ENCODE measurements at places on chromosomes 5 and 9.

GRCh38 chr5:138569782-138570181 lies 5.4 kb downstream of the HSPA9 start:
- DNase-seq: no peak

- no peak for DNase-seq
Measured at GRCh38 chr9:89527084-89527483, 29.2 kb upstream of the SEMA4D start.

DNA sequence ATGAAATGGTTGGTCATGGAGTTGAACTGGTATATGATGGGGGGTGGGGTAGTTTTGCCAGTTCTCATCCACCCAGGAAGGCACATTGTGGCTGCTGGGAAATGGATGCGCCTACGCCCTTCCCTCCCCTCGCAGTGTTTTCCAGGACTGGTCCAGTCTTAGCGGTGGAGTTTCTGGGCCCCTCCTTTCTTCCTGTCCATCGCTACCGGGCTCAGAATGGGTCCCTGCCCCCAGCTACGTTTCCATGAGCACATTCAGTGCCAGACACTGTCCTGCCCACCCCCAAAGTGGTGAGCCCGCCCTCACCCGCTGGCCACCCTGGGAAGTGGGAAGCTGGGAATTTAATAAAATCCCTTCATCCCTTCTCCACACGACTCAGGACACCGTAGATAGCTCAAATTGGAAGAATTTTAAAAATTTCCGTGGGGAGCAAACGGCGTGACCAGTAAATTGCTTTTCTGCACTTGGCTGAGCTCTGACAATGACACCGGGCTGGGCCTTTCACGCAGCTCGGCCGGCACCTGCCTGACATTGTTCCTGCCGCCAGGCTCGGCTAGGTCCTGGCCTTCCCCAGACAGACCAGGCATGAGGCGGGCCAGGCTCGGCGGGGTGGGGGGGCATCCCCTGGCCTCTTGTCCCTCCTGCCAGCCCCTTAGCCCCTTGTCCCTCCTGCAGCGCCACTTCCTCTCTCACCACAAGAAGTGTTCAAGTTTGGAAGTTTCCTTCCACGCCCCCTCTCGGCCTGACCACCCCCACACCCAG lies 3.6 kb downstream of the FGF18 start:
- DNase-seq: no peak

DNA sequence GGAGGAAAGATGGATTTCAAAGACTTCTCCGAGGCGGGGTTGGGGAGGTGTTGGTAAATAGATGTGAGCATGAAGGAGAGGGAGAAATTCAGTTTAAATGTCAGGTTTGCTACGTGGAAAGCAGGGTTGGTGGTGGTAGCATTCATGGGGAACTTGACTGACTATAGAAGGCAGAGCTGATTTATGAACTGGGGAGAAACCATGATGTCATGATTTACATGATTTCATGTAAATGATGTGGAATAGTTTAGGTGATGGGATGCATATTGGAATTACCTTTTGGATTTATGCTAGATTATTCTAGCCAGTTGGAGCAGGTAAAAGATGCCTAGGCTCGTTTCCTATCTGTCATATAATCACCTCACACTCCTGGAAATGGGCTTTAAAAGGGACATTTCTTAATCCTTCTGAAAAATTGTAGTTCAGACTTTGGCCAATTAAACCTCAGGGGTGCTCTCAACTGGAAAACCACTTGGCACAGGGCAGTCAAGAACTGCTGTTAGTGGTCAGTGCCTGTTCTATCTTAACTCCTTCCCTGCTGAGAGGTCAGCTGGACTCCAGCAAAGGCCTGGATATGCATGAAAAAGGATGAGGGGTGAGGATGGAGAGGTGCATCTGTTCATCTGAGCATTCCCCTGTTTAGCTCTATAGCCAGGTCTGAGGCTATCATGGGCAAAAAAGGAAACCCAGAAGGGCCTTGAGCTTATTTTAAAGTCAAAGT lies 50.1 kb upstream of the BASP1 start:
- no peak for DNase-seq

- DNase-seq: peak; percentile 57
Measured at GRCh38 chr5:150589862-150590601, 50.4 kb upstream of the SYNPO start.

GRCh38 chr9:22054529-22054928 lies 45.4 kb upstream of the CDKN2B start:
- no peak for DNase-seq

DNA sequence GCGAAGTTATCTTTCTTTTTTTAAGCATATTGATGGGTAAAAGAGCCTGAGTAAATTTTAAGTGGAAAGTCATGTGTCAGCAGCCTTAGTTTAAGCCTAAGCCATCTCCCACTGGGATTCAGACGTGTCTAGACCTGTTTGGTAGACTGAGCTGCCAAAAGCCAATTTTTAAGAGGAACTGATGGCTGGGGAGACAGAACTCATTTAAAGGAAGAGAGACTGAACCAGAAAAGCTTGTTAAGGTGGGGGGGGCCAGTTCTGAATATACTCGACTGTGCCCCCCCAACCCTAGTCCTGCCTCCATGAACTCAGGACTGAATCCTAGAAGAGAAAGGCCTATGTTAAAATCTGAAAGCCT lies 58.3 kb upstream of the PLPP1 start:
- DNase-seq: peak; percentile 93

- no peak for DNase-seq
Measured at GRCh38 chr5:124643336-124643735, 103.1 kb downstream of the ZNF608 start.

DNA sequence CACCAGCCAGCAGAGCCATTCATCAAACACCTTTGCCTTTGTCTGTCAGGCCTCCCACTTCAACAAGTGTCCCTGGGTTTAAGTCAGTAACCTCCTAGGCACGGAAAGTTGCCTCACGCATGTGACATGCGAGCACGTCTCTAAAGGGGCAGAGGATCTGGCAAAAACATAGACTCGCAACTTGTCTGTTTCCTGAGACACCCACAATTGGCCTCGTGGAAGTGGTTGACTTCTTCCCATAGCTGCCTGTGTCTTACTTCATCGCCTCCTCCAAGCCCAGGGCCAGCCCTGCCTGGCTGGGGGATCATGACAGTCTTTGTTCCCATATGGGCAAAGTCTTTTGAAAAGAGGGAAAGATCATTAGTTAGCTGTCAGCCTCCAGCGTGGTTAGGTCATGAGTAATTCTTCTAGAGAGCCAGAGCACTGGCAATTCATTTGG lies 35.5 kb upstream of the GLRX start:
- peak; percentile 15 for DNase-seq

- no peak for DNase-seq
Measured at GRCh38 chr9:72817413-72817812, 135.4 kb downstream of the ALDH1A1 start.

DNA sequence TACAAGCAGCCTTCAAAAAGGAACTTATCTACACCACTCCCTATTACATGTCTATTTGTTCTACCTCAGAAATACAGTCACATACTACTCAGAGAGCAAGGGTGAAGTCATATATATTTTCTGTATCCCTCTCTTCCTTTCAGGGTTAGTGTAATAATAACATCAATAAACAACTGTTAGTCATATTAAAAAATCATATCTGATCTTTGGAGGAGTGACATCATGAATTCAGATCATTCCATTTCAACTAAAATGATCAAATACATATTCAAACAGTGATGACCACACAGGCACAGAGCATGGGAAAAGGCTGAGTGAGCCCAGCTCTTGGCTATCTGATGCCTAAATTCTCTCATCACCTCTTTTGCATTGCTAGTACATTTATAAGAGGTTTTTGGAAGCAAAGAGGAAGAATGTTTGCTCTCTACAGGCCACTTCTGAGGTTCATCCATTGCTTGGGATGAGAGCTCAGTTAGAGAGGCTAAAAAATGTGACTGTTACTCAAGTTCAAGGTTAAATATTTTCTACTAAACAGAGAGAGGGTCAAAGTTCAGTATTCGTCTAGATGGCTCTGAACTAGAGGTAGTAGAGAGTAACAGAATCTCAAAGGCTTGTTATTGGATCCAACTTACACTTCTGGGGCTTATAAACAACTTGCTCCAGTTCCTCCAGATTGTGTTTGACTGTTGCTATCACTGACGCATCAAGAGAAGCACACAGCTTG lies 39.0 kb downstream of the RIGI start:
- DNase-seq: no peak

DNA sequence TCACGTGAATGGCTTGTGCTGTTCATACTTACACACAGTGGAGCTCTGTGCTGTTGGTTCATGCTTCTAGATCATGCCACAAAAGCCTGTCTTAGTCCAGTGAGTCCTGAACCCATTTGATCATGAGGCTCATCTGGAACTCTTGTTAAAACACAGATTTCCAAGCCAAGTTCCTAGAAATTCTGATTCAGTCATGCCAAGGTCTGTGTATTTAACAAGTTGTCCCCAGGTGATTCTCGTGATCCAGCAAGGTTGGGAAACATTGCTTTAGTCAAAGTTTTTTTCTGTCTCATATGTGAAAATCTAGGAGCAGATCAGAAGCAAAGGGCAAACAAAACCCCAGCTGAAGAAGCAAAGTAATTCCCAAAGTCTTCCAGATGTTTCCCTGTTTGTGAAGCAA lies 112.5 kb upstream of the GAS1 start:
- no peak for DNase-seq

- no peak for DNase-seq
Measured at GRCh38 chr5:120599576-120599975, 135.5 kb downstream of the PRR16 start.
